Stimulated activated CD4-positive, alpha-beta T cell treated with anti-CD3 and anti-CD28 coated beads, Interleukin-4, amount 100 ng/mL, for 48 hours (primary cell): ENCODE measurements at places on chromosomes 5 and 9.

DNA sequence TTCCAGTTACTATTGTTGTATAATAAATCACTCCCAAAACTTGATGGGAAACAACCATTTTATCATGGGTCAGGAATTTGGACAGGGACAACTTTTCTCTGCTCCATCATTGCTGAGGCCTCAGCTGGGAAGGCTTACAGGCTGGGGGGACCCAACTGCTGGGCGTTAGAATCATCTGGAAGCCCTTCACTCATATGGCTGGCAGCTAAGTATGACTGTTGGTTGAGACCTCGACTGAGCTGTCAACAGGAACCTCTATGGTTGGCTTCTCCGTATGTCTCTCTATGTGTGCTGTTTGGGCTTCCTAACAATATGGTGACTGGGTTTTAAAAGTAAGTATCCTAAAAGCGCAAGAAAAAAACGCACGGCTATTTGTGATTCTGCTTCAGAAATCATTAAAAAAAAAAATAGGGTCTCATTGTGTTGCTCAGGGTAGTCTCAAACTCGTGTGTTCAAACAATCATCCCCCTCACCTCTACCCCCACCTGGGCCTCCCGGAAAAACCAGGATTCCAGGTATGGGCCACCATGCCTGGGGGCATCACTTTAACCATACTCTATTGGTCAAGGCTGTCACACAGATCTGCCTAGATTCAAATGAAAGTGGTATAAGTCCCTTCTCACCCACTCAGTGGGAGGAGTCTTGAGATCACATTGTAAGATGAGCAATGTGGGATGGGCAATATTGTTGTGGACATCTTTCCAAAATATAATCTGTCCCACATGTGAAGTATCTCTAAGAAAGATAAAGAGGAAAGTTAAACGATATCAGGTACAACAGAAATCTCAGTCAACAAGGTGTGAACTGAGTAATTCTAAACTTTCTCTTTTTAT, 15.2 kb downstream of the FNBP1 start:
- DNase-seq: no peak

GRCh38 chr5:78905084-78905938, 79.8 kb downstream of the ARSB start:
- DNase-seq: no peak

DNA sequence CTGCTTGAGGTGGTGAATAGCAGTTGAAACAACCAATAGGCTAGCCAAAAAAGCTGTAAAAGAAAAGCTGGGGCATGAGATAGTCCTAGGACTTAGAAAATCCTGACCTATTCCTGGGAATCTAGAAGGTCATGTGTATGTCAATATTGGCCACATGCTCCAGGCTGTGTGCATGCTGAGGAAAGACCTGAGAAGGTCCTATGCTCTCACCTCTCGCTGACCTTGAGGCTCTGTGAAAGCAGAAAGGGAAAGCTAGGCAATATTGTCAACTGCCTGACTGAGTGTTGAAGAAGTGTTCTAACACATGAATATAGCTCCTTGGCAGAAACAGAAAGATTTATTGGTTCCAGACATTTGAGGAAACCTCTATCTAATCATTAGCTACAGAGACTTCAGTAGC, 19.8 kb downstream of the TAS2R1 start:
- no peak for DNase-seq

DNA sequence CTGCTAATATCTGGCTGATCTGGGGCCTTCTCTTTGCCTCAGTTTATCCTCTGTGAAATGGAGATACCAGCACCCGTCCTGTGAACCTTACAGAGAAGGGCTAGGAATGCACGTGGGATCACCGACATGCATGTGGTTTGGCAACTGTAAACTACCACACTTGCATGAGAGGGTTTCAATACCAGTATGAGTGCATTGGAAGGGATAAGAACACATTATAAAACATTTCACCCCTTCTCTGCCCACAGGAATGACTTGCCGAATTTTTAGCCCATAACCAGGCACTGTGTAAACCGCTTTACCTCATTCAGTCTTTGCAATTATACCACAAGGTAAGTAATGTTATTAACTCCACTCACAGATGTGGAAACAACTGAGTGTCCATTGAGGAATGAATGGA, 8.9 kb upstream of the RAB14 start:
- no peak for DNase-seq

DNA sequence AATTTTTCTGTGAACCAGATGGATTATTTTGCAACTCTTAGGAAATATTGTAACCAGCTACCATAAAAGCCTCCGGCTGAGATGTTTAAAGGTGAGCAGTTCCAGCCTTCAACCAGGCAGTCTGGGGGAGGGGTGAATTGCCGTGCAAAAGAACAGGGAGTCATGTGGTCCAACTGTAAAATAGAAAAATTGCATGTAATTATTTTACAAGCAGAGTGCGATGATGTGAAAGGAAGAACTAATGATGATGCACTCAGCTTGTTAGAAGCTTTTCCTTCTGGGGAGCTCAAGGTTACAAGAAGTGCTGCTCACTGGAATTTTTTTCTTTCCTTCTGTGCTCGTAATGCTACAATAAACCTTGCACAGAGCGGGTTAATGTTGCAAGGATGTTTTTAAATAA, 188.7 kb upstream of the ITGA1 start:
- no peak for DNase-seq

DNA sequence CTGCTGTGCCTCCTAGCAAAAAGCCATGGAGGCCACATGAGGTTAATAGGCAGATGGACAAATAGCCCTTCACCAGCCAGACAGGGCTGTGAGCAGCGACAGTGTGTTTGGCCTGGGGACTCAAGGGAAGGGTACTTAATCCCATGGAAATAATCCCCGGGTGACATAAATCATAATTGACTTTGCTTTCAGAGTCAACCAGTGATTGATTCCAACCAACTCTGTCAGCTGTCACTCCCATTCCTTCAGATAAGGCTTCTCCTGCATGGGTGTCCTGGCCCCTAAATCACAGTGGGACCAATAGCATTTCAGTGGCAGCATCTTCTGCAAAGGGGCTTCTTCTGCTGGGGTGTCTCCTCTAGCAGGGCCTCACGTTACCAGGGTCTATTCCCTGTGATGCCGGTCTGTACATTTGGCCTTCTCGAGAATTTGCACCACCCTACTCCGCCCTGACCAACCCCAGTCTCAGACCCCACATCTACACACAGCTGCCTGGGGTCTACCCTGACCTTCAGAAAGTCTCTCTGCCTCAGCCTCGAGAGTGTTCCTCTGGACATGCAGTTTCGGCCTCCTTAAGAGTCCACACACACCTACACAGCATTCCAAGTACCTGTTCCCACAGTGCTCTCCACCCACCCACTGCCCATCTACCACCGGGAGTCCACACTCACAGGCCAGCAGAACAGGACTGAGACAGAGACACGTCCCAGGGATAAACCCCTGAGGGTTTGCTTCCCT, 3.7 kb downstream of the CLTB start:
- DNase-seq: no peak

DNA sequence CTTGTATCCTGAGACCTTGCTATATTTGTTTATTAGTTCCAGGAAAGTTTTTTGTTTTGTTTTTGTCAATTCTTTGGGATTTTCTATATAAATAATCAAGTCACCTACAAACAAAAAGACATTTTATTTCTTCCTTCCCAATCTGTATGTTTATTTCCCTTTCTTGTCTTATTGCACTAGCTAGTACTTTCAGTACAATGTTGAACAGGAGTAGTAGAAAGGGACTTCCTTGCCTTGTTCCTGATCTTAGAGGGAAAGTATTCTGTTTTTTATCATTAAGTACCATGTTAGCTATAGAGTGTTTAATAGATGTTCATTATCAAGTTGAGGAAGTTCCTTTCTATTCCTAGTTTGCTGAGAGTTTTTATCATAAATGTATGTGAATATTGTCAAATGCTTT, 119.5 kb upstream of the TLE4 start:
- no peak for DNase-seq

- no peak for DNase-seq
Observed at GRCh38 chr5:78537821-78538220, 110.8 kb downstream of the LHFPL2 start.

GRCh38 chr9:21479152-21479702, 2.9 kb downstream of the IFNE start:
- no peak for DNase-seq

DNA sequence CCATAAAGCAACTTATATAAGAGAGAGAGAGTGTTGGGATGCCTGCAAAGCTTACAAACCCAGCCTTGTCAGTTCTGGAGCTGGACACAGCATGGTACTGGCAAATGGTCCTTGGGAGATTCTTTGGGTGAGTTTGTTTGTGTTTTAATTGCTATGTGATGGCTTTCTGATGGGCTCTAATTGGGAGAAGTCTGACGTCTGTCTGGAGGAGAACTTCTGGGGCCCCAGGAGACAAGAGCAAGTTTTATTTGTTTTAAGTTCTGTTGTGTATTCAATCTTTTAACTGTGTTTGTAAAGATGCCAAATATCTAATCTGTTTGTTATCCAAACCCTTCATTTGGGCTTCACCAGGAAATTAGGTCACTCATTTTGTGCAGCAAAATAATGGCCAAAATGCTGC, 50.3 kb upstream of the AFAP1L1 start:
- DNase-seq: no peak

- DNase-seq: no peak
Observed at GRCh38 chr5:124932791-124933600, 186.6 kb upstream of the ZNF608 start.

DNA sequence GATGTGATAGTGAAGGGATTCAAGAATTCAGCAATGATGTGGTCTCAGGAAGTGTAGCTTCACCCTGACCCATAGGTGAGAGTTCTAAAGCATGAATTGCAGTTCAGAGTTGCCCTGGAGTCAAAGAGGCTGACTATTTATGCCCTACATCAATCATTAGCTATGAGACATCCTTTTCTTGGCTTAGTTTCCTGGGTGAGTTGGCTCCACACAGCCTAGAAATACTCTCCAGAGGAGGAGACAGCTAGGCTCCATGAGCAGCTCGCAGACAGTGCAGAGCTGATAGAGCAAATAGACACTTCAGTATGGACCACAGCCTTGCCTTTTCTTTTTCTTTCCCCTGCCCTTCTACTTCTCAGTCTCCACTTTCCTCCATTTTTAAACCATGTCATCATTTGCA, 1651.8 kb downstream of the MAT2B start:
- DNase-seq: no peak

DNA sequence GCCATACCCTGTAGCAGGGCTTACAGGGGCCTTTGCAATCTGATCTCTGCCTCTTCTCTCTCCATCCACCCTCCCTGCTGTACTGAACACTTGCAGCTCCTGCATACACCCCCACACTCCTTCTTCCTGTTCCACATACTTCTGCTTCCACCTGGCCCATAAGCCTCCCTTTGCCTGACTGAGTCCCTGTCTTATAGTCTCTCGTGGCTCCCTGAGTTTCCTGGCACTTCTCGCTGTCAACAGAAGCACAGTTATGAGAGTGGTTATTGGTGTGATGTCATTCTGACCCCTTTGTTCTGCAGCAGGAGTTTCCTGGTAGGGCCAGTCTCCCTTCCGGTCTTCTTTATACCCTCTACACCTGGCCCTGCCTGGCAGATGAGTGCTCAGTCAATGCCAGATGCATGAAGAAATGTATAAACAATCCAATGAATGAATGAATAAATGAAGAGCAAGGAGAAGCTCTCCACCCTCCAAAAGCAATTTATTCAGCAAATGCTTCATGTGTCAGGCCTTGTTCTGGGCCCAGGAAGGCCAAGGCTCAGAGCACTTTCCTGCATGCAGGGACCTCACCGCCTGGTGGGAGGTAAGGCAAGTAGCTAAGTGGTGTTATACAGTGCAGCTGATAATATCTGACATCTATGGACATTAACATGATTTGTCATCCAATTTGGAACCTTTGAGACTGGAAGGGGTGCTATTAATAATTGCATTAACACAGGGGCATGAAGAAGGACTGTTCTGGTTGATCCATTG, 20.5 kb upstream of the CSF1R start:
- DNase-seq: no peak
